ENCODE measurements at places on chromosomes 4 and X.

DNA sequence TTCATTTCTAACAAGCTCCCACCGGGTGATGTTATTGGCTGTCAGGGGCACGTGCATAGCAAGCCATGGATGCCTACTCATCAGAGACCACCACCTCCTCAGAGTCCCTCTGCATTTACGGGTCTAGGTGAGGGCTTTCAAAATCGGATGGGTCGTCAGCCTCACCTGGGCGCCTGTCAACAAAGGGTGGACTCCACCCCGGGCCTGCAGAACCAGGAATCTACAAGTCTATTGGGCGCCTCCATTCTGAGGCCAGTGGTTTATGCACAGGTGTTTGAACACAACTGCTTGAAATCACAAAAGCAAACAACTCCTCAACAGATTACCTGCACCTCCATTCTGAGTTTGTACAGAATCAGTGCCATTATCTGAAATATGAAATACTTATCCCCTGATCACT lies 318.9 kb downstream of the PTTG2 start:
- no peak for DNase-seq

DNA sequence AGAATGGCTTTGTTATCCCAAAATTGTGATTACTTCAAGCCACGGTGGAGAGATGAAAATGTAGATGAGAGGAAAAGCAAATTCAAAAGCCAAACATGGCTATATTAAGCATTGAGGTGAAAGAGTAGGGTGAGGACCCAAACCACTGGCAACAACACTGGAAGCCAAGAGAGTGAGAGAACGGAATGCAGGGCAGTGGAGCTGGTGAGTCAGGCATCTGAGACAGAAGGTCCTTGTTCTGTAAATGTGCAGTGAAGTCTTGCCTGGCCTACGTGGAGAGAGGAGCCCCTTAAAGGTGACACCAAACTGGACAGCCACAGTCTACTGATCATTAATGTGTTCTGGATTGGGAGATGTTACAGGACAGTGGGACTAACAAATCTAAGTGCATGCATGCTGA lies 22.8 kb upstream of the SEC24B start:
- DNase-seq = no peak

DNA sequence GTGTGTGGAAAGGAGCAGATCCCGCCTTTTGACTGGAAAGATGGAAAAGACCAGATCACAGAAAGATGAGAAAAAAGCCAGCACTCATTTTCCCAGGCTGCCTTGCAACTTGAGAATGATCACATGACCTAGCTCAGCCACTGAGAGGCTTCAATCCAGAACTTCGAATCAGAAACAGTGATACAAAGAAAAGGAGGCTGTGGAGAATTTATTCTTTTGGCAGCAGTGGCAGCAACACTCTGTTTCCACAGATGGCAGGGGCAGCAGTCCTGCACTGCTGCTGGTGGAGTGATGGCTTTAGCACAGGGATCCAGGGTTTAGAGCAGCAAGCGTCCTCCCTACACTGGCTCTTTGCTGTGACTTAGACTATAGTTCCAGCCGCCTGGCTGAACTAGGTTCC lies 77.8 kb upstream of the SH3RF1 start:
- DNase-seq = no peak

GRCh38 chrX:49784747-49785280 lies 44.3 kb upstream of the PAGE4 start:
- DNase-seq = no peak

DNA sequence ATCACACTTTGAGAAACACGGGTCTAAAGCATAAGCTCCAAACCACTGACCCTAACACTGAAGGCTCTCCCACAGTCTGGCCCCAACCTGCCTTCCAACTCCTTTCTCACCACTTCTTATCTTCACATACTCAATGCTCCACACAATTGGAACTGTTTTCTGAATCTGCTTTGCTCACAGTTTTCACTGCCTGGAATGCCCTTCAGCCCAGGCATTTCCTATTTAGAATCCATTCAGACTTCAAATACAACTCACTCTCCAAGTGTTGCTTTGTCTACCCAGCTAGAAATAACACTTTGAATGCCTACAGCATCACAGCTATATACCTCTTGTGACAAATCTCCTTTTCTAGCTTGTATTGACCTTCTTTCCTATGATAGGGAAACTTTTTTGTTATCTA lies 10.2 kb downstream of the OTUD4 start:
- DNase-seq = no peak

DNA sequence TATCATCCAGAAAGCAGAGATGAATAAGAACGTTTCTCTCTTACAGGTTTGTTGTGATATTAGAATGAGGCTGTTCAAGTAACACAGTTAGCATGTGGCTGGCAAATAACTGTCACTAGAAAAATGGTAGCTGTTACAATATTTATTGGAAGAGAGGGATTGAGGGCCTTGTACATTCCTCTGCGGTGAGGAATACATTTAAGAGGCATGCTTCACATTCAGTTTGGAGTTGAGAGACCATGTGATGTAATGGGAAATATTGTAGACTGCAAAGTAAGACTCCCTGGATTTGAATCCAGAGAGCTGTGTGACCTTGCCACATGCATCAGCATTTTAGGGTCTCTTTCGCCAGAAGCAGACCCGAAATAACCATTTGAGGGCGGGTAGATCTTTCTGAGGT lies 104.8 kb upstream of the KIT start:
- no peak for DNase-seq

- DNase-seq = no peak
Measured at GRCh38 chr4:182897601-182898478, 19.3 kb downstream of the DCTD start.

- DNase-seq = no peak
Measured at GRCh38 chrX:133561251-133561650, 146.0 kb upstream of the GPC4 start.

- DNase-seq = no peak
Measured at GRCh38 chrX:123817288-123817894, 42.5 kb upstream of the XIAP start.

DNA sequence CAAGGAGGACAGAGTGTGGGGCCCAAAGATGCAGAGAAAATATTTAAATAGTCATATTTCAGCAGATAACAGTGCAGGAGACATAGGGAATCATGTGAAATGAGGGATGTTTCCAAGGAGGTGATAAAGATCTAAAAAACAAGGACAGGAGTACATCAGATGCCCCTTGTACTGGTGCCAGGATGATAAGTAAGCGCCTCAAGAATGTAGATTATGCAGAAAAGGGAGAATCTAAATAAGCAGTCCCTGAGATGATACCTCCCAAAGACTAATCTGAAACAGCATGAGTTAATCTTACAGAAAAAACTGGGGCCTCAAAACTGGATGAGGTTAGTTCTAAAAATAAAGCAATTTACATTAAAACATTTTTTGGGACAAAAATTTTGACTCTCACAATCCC lies 136.1 kb upstream of the WDFY3 start:
- no peak for DNase-seq

DNA sequence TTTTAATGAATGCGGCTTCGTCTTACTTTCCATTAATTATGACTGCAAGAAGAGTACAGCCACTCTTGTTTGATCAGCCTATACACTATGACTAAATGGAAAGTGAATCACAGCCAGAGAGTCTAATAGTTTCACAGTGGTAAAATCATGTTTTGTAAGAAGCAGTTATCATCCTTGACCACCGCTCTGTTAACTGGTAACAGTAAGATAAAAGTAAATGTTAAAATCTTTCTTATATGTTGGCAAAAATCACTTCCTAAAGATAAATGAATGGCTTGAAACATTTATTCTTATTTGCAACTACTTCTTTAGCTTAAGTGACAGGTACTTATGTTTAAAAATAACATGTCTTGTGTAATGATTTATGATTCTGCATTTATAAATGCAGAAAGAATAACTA lies 13.2 kb downstream of the GALNT7 start:
- DNase-seq = no peak

- DNase-seq = no peak
Measured at GRCh38 chr4:95213366-95213765, 335.4 kb downstream of the UNC5C start.

DNA sequence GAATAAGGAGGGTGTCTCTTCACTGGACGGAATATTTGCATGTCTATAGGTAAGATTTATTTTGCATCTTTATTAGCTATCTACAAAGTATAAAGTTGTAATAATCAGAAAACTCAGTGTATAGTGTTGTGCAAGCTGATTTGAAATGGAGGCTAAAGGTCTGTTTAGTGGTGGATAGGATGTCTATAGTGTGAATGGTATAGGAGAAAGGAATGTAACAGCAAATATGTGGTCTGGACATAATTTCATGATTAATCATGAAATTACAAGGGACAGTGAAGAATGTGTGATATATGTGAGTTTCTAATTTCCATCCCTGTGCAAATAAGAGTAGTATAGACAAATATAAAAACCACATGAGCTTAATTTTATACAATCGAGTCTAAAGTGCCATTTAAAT lies 79.3 kb upstream of the CAMK2D start:
- no peak for DNase-seq

DNA sequence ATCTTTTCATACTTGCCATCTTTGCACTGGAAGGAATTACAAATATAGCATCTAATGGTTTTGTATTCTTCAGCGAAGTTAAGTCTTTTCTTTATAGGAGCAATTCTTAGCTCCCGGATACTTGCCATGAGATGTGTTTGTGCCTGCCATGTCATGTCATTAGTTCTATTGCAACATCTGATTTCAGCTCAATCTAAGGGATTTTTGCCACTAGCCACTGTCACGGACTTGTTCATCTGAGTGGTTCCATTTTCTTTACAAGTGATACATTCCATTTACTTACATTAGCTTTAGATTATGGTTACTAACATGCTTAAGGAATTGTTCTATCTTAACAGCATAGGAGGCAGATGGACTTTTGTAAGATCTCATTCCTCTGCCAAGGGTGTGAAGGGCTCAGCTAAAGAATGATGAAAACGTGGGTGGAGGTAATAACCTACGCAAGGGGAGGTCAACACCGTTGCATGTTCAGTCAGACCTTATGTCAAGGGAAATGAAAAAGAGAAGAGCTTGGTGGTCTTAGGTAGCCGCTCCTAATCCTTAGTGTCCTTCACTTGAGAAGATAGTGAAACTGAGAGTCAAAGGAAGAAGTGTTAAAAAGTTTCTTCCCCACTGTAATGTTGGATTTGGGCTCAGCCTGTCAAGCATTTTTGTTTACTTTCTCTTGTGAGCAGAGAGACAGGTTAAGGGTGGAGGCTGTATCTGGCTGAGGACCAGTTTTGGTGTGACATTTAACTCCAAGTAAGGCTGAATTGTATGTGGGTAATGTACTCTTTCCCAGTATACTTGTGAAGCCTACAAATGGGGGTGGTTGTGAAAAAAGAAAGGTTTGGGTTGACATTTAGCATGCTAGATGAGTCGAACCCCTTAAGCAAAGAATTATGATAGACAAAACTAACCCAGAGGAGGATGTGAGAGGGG lies 3.6 kb upstream of the KLHL2 start:
- no peak for DNase-seq

GRCh38 chr4:95857761-95858160 lies 17.9 kb downstream of the PDHA2 start:
- DNase-seq = no peak

GRCh38 chr4:73099143-73099542 lies 29.6 kb upstream of the COX18 start:
- DNase-seq = no peak

DNA sequence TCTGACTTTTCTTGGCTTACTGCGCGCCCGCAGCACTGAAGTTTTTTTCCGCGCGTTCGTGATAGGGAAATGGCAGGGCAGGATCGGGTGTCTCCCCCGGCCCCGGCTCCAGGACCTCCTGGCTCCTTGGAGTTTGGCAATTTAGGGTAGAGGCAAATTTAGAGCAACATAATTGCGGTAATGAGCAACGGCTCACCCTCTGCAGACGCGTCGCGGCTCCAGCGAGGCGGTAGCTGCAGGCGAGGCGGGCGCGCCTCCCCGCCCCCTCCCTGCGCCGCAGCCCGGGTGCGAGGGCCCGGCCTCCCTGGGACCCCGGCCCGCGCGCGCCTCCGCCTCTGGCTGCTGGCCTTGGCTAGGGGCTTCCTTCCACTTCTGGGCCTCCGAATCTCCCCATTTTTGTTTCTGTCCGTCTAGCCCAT lies 6.2 kb downstream of the MSX1 start:
- no peak for DNase-seq

- DNase-seq = no peak
Measured at GRCh38 chrX:34238896-34239295, 106.8 kb upstream of the FAM47A start.

GRCh38 chr4:138925495-138925894 lies 90.1 kb upstream of the NOCT start:
- no peak for DNase-seq

GRCh38 chrX:13048280-13048679 lies 3.9 kb upstream of the FAM9C start:
- DNase-seq = no peak

GRCh38 chr4:2135083-2135482 lies 76.0 kb downstream of the NAT8L start:
- no peak for DNase-seq

GRCh38 chr4:7135389-7135746 lies 57.0 kb upstream of the SORCS2 start:
- DNase-seq = no peak

All from neural crest cell (in vitro differentiated cells).